ENCODE measurements at places on chromosomes 2 and 18. TPM values are rescaled to one million over a fixed set of nuclear protein-coding genes. Genes with fewer than 3 reads are reported as not detected.

DNA sequence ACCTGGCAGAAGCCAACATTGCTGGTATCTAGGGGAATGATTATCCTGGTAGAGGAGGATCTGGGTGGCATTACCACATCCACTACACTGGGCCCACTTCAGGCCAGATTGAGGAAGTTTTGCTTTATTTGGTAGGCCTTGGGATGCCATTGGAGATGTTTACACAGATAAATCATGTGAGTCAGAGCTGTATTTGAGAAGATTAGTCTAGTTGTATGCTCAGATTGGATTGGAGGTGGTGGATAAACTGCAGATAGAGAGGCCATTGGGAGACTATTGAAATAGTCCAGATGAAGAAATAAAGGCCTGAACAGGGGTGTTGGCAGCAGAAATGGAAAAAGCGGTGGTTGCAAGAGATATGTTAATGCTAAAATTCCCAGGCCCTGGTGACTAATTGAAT is 81.5 kb downstream of the EFEMP1 start:
- no peak overlapping the region for H3K27ac ChIP-seq
- H3K27me3 ChIP-seq = no peaks in the 10 kb centered on the region
- H3K4me1 ChIP-seq = no peaks in the 10 kb centered on the region
- H3K4me3 ChIP-seq = no peak overlapping the region
- DNase-seq = no peak
- H3K36me3 ChIP-seq = no peaks in the 10 kb centered on the region

GRCh38 chr2:44766220-44766619 is 175.3 kb upstream of the SIX3 start:
- no peaks in the 10 kb centered on the region for H3K4me1 ChIP-seq
- no peaks in the 10 kb centered on the region for H3K36me3 ChIP-seq
- no peak for DNase-seq
- H3K27ac ChIP-seq = no peak overlapping the region

DNA sequence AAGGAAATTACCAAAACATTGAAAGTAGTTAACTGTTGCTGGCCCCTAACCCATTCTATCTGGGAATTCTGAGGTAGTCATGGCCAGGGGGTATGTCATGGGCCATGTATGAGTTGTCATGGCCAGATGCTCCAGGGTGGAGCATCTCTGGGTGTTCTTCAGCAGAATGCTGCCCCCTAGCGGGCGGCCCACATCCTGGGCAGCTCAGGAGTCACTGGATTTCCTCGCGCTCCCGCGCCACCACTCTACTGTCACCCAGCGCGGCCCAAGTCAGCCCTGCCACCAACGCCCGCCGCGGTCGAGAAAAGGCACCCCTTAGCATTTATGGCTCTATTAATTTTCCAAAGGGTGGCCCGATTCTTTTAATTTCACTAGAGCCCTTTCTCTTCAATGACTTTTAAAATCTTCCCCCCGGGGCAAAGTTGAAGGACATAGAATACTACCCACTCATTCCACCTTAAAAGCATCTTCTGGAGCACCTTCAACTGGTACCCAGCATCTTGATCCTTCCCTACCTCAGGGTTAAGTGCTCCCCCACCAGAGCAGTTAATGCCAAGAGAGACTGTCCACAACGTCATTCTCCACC is 41.6 kb downstream of the PKDCC start:
- H3K4me3 ChIP-seq = no peak overlapping the region
- DNase-seq = peak; percentile 80
- peaks cover 18% of the 10 kb centered on the region for H3K27me3 ChIP-seq
- peaks cover 8% of the 10 kb centered on the region for H3K4me1 ChIP-seq

DNA sequence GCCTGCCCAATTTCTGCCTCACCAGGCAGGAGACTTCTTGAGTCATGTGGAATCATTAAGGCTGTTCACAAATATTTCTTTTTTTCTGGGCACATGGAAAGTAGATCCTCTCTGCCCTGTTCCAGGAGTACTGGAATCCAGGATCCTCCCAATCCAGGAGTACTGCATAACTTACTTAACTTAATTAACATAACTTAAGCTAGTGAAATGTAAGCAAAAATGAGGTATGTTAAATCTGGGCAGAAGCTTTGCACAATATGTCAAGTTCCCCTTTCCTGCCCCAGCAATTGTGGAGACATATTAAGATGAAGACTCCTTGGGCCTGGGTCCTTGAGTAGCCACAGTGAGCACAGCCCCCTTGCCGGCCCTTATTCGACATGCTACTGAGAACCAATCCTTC is 3.2 kb downstream of the CD207 start:
- no peak overlapping the region for H3K27ac ChIP-seq
- no peak for DNase-seq
- no peaks in the 10 kb centered on the region for H3K36me3 ChIP-seq
- H3K4me1 ChIP-seq = peaks cover 14% of the 10 kb centered on the region
- H3K4me3 ChIP-seq = no peak overlapping the region

DNA sequence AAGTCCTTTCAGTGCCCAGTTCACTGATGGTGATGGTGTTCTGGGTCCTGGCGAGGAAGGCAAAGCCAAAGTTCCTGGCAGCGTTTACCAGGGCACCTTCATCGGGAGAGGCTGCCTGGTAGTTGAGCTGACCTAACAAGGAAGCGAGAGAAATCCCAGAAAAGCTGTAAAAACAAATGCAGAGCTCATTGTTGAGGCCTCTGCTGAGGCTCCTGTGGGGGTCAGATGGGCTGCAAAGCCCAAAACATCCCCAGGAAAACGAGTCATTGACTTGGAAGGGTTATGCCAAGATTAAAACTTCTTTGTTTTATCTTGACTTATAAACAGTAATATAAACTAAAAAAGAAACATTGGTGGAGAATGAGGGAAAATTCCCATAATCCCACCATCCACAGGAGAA is 53.3 kb upstream of the NARS1 start:
- H3K27me3 ChIP-seq = no peaks in the 10 kb centered on the region
- peaks cover 3% of the 10 kb centered on the region for H3K36me3 ChIP-seq
- no peak overlapping the region for H3K27ac ChIP-seq

DNA sequence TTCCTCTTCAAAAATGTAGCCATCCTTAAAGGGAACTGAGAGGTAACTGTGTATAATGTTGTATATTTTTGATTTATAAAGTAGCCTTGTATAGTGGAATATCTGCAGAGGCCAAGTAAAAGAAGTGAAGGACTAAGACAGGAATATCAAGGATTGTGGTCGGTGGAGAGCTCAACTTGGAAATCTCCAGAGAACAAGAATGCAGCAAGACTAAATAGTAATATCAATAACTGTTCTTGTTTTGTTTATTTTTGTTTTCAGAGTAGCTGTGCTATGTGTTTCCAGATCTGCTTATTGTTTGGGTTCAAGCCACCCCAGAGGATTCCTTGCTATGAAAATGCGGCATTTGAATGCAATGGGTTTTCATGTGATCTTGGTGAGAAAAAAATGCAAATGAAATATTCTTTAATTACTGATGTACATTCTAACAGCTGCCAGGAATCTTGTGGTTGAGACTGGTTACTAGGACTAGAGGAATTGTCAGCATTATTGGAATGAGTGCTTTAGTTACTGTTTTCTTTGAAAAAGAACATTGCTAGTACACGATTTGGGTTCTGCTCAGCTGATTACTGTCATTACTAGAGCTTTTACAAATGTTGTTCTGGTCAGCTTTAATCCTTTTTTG is 25.0 kb downstream of the FASTKD2 start:
- no peaks in the 10 kb centered on the region for H3K27me3 ChIP-seq
- H3K36me3 ChIP-seq = peaks cover 28% of the 10 kb centered on the region
- H3K4me1 ChIP-seq = no peaks in the 10 kb centered on the region
- no peak overlapping the region for H3K4me3 ChIP-seq

DNA sequence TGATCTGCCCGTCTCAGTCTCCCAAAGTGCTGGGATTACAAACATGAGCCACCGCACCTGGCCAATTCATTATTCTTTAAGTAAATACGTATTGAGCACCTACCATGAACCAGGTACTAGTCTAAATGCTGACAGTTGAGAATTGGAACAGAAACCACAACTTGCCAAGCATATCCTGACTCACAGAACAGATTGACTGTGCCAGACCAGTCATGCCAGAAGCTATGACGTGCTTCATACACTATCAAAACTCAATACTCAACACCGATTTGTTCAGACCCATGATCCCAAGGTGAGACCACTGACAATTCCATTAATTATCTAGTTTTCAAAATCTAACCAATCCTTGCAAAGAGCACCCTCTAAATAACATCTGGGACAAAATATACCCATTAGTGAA is 148.6 kb downstream of the B3GNT2 start:
- DNase-seq = peak; percentile 17
- no peaks in the 10 kb centered on the region for H3K27me3 ChIP-seq
- H3K36me3 ChIP-seq = no peaks in the 10 kb centered on the region
- peak overlapping the region; percentile 5 for H3K4me3 ChIP-seq
- H3K4me1 ChIP-seq = peaks cover 10% of the 10 kb centered on the region

- DNase-seq = no peak
- no peaks in the 10 kb centered on the region for H3K27me3 ChIP-seq
- no peak overlapping the region for H3K4me3 ChIP-seq
- peaks cover 2% of the 10 kb centered on the region for H3K36me3 ChIP-seq
These were observed 179.4 kb upstream of the DCC start for GRCh38 chr18:52160636-52161035.

DNA sequence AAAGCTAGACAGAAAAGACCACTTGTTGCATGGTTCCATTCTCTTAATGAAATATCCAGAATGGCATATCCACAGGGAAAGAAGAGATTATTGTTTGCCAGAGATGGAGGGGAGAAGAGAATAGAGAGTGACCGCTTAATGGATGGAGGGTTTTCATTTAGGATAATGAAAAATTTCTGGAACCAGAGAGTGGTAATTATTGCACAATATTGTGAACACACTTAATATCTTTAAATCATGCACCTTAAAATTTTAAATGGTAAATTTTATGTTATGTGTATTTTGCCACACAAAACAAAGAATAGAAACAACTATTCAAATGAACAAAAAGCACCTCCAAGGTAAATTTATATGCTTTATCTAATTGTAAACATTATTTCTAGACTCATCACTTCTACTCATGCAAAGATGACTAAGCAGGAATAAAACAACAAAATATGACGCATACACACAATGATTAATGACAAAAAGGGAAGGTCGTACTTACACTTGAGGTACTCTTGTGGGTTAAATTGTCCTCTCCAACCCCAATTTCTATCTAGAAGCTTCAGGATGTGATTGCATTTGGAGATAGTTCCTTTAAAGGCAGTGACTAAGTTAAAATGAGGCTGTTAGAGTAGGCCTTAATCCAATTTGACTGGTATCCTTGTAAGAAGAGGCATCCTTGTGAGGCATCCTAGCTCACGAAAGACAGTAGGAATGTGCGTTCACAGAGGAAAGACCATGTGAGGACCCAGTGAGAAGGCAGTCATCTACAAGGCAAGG is 18.7 kb upstream of the DHRS9 start:
- no peak overlapping the region for H3K27ac ChIP-seq
- H3K4me1 ChIP-seq = no peaks in the 10 kb centered on the region
- H3K36me3 ChIP-seq = peaks cover 9% of the 10 kb centered on the region
- peaks cover 16% of the 10 kb centered on the region for H3K27me3 ChIP-seq
- DNase-seq = no peak

GRCh38 chr2:181844551-181845290 is 46.8 kb upstream of the ITPRID2 start:
- H3K27me3 ChIP-seq = peaks cover 5% of the 10 kb centered on the region
- H3K27ac ChIP-seq = no peak overlapping the region
- no peak overlapping the region for H3K4me3 ChIP-seq
- no peak for DNase-seq
- H3K36me3 ChIP-seq = no peaks in the 10 kb centered on the region

DNA sequence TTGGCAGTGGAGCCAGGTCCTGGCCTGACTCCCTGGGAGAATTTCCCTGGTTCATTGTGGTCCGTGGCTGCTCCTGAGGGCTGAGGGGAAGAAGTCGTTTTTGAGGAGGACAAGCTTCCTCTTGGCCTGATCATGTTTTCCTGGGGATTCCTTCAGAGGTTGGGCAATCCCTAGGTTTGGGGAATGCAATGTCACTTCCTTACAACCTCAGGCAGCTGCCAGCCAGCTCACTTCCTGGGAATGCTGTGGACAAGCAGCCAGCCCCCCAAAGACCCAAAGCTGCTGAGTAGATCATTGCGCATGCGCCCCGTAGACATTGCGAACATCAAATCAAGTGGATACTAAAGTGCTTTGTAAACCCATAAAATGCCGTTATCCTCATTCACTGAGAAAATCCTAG is 7.7 kb upstream of the DNMT3A start:
- H3K27me3 ChIP-seq = no peaks in the 10 kb centered on the region
- H3K4me1 ChIP-seq = peaks cover 40% of the 10 kb centered on the region
- no peaks in the 10 kb centered on the region for H3K36me3 ChIP-seq
- H3K27ac ChIP-seq = no peak overlapping the region
- DNase-seq = no peak

DNA sequence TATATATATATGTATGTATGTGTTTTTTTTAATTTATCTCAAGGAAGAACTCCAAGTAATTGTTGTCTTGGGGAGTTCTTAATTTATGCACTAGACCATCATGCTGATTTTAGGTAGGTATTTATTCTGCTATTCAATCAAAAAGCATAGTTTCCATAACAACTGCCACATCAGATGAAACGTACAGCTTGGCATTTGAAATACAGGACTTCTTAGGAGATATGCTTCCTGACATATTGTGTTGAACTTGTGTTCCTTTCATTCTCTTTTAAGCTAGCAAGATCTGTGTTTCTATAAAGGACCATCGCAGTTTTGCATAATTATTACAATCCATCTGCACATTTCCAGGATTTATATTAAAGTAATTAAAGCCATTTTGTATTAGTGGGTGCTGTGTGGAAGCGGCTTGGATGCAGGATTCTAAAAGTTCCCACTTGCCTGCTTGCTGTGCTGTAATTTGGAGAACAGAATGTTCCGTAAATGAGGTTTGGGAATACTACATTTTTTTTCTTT is 343.5 kb upstream of the FANCL start:
- H3K36me3 ChIP-seq = no peaks in the 10 kb centered on the region
- no peak for DNase-seq
- H3K4me3 ChIP-seq = no peak overlapping the region
- H3K27ac ChIP-seq = no peak overlapping the region
- H3K27me3 ChIP-seq = no peaks in the 10 kb centered on the region

GRCh38 chr18:2971741-2972552 is 41.0 kb downstream of the LPIN2 start:
- H3K36me3 ChIP-seq = peaks cover 12% of the 10 kb centered on the region
- peak overlapping the region; percentile 97 for H3K27ac ChIP-seq
- H3K27me3 ChIP-seq = no peaks in the 10 kb centered on the region
- peak overlapping the region; percentile 92 for H3K4me3 ChIP-seq
- peaks cover 99% of the 10 kb centered on the region for H3K4me1 ChIP-seq
- peak; percentile 78 for DNase-seq

- H3K36me3 ChIP-seq = no peaks in the 10 kb centered on the region
- H3K4me1 ChIP-seq = no peaks in the 10 kb centered on the region
- H3K27me3 ChIP-seq = no peaks in the 10 kb centered on the region
- no peak for DNase-seq
- no peak overlapping the region for H3K4me3 ChIP-seq
- no peak overlapping the region for H3K27ac ChIP-seq
These were observed 330.4 kb upstream of the FAM98A start for GRCh38 chr2:33929467-33929866.

SAG gene
- 0.02 TPM for total RNA-seq

CABLES1 gene
- 5.5 TPM for total RNA-seq

FRZB gene
- total RNA-seq = not detected

ORMDL1 gene
- total RNA-seq = 101 TPM

ASNSD1 gene
- total RNA-seq = 59.1 TPM

SP110 gene
- 128 TPM for total RNA-seq

METAP1D gene
- total RNA-seq = 4.4 TPM

Data from activated T-cell treated with anti-CD3 and anti-CD28 coated beads, Interleukin-2, amount 50 U/mL, for 72 hours (primary cell).